ENCODE measurements at places on chromosomes 4 and X. TPM values are rescaled to one million over a fixed set of nuclear protein-coding genes. Genes with fewer than 3 reads are reported as not detected.
A peak's percentile ranks its signal among the peaks of the same experiment; 100 is the strongest.

WDR44 gene
- 35.5 TPM for total RNA-seq

RHOXF2 gene
- not detected for total RNA-seq

CLNK gene
- total RNA-seq: not detected

TNMD gene
- not detected for total RNA-seq

CD38 gene
- 19.0 TPM for total RNA-seq

HGFAC gene
- total RNA-seq: not detected

GAGE12G gene
- not detected for total RNA-seq

PHEX gene
- 8.7 TPM for total RNA-seq

SPIN2A gene
- 4.1 TPM for total RNA-seq

USP11 gene
- total RNA-seq: 26.8 TPM

DNA sequence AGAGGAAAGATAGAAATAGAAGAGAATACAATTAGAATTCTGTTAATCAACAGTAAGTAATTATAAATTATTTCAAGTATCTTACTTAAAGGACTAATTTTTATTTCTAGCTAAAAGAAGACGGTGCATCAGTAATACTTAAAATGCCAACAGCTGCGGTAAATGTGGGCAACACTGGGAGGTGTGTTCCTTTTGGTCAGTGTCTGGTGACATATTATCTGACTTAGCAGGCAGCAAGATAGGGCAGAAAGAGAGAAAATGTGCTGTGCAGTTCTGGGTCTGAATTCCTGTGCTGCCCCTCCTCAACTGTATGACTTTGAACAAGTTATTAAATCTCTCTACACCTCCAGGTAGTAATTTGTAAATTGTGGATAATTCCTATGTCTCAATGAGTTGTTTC is 120.6 kb downstream of the ZNF827 start:
- H3K36me3 ChIP-seq: peaks cover 12% of the 10 kb centered on the region
- no peak for DNase-seq
- H3K27me3 ChIP-seq: no peaks in the 10 kb centered on the region
- H3K4me3 ChIP-seq: no peak overlapping the region
- H3K4me1 ChIP-seq: no peaks in the 10 kb centered on the region

GRCh38 chr4:20723463-20723862 is 23.2 kb downstream of the PACRGL start:
- DNase-seq: no peak
- H3K4me3 ChIP-seq: no peak overlapping the region
- no peaks in the 10 kb centered on the region for H3K4me1 ChIP-seq
- no peaks in the 10 kb centered on the region for H3K27me3 ChIP-seq

GRCh38 chr4:72558655-72559054 is 10.4 kb downstream of the ADAMTS3 start:
- H3K27me3 ChIP-seq: no peaks in the 10 kb centered on the region
- no peak overlapping the region for H3K4me3 ChIP-seq
- no peak for DNase-seq

- peak overlapping the region; percentile 76 for H3K27ac ChIP-seq
- H3K27me3 ChIP-seq: no peaks in the 10 kb centered on the region
These were observed 16.4 kb downstream of the BANK1 start for GRCh38 chr4:101806914-101807313.

DNA sequence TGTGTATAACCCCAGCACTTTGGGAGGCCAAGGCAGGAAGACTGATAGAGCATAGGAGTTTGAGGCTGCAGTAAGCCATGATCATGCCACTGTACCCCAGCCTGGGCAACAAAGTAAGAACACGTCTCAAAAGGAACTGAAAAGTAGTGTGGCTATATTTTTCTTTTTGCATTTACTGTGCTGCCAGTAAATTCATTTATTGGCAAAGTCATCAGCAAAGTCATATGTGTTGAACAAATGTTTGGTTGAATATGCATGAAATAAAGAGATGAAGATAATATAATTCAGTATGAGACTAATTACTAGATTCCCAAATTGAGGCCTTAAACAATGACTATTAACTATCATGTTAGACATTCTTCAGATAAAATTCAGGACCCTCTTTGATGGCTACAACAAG is 829.1 kb downstream of the PCDH7 start:
- no peak overlapping the region for H3K27ac ChIP-seq
- no peaks in the 10 kb centered on the region for H3K4me1 ChIP-seq
- H3K4me3 ChIP-seq: no peak overlapping the region
- no peaks in the 10 kb centered on the region for H3K27me3 ChIP-seq
- no peaks in the 10 kb centered on the region for H3K36me3 ChIP-seq
- DNase-seq: no peak

DNA sequence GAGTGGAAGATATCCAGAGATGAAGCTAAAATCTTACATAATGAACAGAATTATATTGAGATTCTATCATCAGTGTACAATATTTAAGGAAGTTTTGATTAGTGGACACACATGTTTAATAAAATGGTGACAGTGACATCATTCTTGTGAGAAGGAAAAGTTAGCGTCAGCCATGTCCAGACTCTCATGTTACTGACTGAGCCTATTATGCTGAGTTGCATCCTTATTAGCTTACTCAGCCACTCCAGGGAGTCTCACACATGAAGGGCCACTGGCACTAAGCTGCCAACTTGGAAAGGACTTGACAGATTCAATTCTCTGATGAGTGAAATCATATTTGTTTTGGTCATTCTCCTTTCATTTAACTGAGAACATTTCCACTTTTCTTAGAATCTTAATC is 170.6 kb downstream of the BANK1 start:
- H3K27ac ChIP-seq: no peak overlapping the region
- no peaks in the 10 kb centered on the region for H3K36me3 ChIP-seq
- H3K4me1 ChIP-seq: no peaks in the 10 kb centered on the region

GRCh38 chr4:79317711-79318110 is 8.2 kb downstream of the NAA11 start:
- no peaks in the 10 kb centered on the region for H3K4me1 ChIP-seq
- H3K27me3 ChIP-seq: no peaks in the 10 kb centered on the region
- H3K4me3 ChIP-seq: no peak overlapping the region
- no peak for DNase-seq
- no peaks in the 10 kb centered on the region for H3K36me3 ChIP-seq

DNA sequence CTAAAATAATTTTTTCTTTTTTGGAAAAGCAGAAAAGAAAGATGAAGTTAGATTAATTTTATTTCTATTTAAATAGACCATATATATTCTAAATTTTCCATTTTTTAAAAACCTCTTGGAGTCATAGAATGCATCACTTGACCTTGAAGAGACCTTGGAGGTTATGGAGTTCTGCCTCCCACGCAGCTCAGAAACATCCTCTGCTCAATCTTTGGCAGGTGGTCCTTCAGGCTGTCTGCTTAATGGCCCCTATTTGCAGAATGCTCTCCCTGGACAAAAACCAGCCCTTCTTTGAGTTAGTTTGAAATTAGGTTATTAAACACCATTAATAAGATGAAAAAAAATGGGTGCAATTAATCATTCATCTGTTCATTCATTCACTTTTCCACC is 194.1 kb upstream of the TLL1 start:
- H3K27me3 ChIP-seq: no peaks in the 10 kb centered on the region
- DNase-seq: no peak
- H3K36me3 ChIP-seq: no peaks in the 10 kb centered on the region

- no peaks in the 10 kb centered on the region for H3K27me3 ChIP-seq
- H3K4me3 ChIP-seq: no peak overlapping the region
- H3K4me1 ChIP-seq: no peaks in the 10 kb centered on the region
These were observed 244.1 kb downstream of the RAB28 start for GRCh38 chr4:13240066-13240465.

DNA sequence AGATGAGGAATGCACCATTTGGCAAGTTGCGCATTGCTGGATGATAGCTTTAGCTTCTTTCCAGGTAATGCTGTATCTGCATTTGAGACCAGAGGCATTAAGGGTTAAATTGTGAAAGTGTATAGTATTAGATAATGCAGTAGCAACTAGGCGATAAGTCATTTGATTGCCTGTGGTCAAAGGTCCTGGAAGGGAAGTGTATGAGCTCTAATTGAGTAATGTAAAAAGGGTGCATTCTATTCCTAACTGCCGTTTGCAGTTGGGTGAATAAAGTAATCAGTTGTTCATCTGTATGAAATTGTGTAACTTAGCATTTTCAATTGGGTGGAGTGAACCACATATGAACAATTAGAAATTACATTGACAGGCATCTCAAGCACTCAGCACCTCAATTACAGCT is 54.5 kb upstream of the WDR1 start:
- no peak for DNase-seq
- H3K4me1 ChIP-seq: peaks cover 15% of the 10 kb centered on the region
- H3K4me3 ChIP-seq: no peak overlapping the region
- no peaks in the 10 kb centered on the region for H3K36me3 ChIP-seq
- no peak overlapping the region for H3K27ac ChIP-seq
- no peaks in the 10 kb centered on the region for H3K27me3 ChIP-seq

DNA sequence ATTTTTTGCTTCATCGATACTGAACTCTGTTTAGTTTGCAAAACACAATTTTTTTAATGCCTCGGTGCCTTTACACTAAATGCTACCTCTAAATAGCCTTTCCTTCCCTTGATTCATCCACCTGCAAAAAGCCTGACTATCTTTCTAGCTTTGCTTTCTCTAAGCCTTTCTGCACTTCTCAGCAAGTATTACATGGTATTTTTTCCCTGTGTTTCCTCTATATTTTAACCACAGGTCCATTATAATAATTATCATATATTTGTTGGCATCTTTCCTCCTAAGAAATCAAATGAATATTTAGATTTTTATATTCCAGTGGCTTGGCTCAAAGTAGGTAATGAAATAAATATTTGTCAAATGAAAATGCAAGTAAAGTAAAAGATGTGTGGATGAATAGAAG is 196.2 kb downstream of the ARHGAP24 start:
- H3K27me3 ChIP-seq: no peaks in the 10 kb centered on the region
- H3K36me3 ChIP-seq: no peaks in the 10 kb centered on the region
- no peak overlapping the region for H3K27ac ChIP-seq
- no peak for DNase-seq
- no peak overlapping the region for H3K4me3 ChIP-seq

- no peaks in the 10 kb centered on the region for H3K4me1 ChIP-seq
- H3K27me3 ChIP-seq: no peaks in the 10 kb centered on the region
- no peak overlapping the region for H3K27ac ChIP-seq
- H3K4me3 ChIP-seq: no peak overlapping the region
- DNase-seq: no peak
These were observed 197.7 kb downstream of the INPP4B start for GRCh38 chr4:142648378-142648777.

GRCh38 chrX:48753708-48754228 is 7.8 kb upstream of the GLOD5 start:
- H3K36me3 ChIP-seq: no peaks in the 10 kb centered on the region
- DNase-seq: no peak
- no peaks in the 10 kb centered on the region for H3K27me3 ChIP-seq
- no peak overlapping the region for H3K27ac ChIP-seq
- H3K4me3 ChIP-seq: no peak overlapping the region
- H3K4me1 ChIP-seq: no peaks in the 10 kb centered on the region

DNA sequence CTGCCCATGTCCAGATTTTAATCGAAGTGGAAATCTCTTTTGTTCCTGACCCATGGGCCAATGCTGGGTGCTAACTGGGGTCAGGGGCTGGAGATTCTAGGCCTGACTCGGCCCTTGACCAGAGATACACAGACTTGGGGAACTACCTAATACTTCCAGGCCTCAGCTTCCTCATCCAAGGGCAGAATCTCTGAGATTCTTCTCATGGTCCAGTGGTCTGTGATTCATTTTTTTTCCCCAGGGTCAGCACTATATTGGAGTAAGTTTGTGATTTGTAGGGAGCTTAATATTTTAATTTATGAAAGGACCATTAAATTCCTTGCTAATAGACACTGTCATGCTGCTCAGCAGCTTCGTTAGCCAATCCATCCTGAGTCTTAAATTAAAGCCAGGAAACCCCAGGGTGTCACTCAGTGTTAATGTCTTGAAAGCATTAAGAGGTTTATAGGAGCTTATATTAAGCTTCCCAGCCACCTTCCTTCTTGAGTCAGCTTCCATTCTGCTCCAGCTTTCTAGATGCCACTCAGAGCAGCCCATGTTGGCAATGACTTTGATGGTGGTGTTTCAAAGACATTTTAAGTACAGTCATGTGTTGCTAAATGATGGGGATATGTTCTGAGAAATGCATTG is 27.0 kb upstream of the PROM1 start:
- H3K27me3 ChIP-seq: no peaks in the 10 kb centered on the region
- H3K4me1 ChIP-seq: no peaks in the 10 kb centered on the region
- H3K27ac ChIP-seq: no peak overlapping the region
- no peaks in the 10 kb centered on the region for H3K36me3 ChIP-seq
- DNase-seq: no peak

- peak overlapping the region; percentile 56 for H3K27ac ChIP-seq
- no peak for DNase-seq
- H3K36me3 ChIP-seq: no peaks in the 10 kb centered on the region
- H3K4me3 ChIP-seq: no peak overlapping the region
- peaks cover 5% of the 10 kb centered on the region for H3K4me1 ChIP-seq
- no peaks in the 10 kb centered on the region for H3K27me3 ChIP-seq
These were observed 71.3 kb upstream of the KIT start for GRCh38 chr4:54586320-54586955.

DNA sequence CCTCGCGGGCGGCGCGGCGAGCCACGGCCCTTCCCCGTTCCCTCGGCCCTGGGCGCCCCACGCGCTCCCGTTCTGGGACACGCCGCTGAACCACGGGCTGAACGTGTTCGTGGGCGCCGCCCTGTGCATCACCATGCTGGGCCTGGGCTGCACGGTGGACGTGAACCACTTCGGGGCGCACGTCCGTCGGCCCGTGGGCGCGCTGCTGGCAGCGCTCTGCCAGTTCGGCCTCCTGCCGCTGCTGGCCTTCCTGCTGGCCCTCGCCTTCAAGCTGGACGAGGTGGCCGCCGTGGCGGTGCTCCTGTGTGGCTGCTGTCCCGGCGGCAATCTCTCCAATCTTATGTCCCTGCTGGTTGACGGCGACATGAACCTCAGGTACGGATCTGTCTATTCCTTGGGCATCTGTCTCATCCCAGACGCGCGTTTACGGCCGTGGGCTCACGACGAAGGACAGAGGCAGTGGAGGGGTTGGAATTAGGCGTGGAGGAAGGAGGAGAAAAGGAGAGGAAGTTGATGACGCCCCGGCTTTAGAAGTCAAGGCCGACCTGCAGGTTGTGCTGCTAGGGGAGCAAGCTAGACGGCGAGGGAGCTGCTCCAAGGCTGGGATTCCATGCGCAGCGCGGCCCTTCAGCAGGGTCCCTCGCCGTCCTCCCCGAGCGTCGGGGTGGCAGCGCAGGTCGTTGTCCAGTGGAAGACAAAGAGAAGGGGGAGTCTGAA is 792 bp downstream of the SLC10A4 start:
- DNase-seq: no peak
- H3K36me3 ChIP-seq: no peaks in the 10 kb centered on the region
- no peaks in the 10 kb centered on the region for H3K27me3 ChIP-seq
- no peak overlapping the region for H3K27ac ChIP-seq
- peak overlapping the region; percentile 45 for H3K4me3 ChIP-seq

GRCh38 chr4:23114538-23114937 is 421.8 kb downstream of the GBA3 start:
- H3K4me1 ChIP-seq: no peaks in the 10 kb centered on the region
- no peaks in the 10 kb centered on the region for H3K27me3 ChIP-seq
- no peaks in the 10 kb centered on the region for H3K36me3 ChIP-seq

- no peaks in the 10 kb centered on the region for H3K36me3 ChIP-seq
- no peak for DNase-seq
- no peaks in the 10 kb centered on the region for H3K4me1 ChIP-seq
- no peak overlapping the region for H3K27ac ChIP-seq
- H3K27me3 ChIP-seq: no peaks in the 10 kb centered on the region
These were observed 146.4 kb downstream of the GPC3 start for GRCh38 chrX:133838761-133839676.

Measured in Peyer's patch (tissue), 4 donors.